ENCODE measurements at places on chromosomes 7 and 10.

GRCh38 chr10:81426722-81427121 is 448.3 kb upstream of the NRG3 start:
- H3K4me1 ChIP-seq: no peaks in the 10 kb centered on the region
- H3K27ac ChIP-seq: no peak overlapping the region
- no peaks in the 10 kb centered on the region for H3K36me3 ChIP-seq

GRCh38 chr10:89556600-89556999 is 21.2 kb upstream of the SLC16A12 start:
- H3K4me3 ChIP-seq: no peak overlapping the region
- H3K27ac ChIP-seq: no peak overlapping the region
- no peak for DNase-seq
- H3K36me3 ChIP-seq: no peaks in the 10 kb centered on the region
- H3K27me3 ChIP-seq: no peaks in the 10 kb centered on the region

DNA sequence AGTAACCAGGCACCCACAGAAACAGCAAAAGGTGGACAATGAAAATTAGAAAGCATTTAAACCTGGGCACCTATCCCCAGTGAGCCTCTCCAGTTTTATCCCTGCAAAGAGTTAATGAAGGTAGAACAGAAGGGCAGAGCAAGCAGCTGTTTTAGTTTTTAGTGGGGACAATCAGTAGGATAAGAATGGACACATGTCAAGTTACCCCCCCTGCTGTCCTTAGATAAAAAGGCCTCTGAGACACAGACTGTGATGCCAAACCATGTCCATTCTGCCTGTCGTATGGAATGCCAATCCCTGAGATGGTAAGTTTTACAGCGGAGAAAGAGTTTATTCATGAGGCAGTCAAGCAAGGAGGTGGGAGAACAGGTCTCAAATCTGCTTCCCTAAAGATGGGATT is 162.6 kb upstream of the AGR3 start:
- no peak overlapping the region for H3K4me3 ChIP-seq
- H3K27me3 ChIP-seq: no peaks in the 10 kb centered on the region
- H3K27ac ChIP-seq: no peak overlapping the region
- H3K36me3 ChIP-seq: no peaks in the 10 kb centered on the region
- H3K4me1 ChIP-seq: no peaks in the 10 kb centered on the region

- no peaks in the 10 kb centered on the region for H3K27me3 ChIP-seq
- DNase-seq: no peak
- no peak overlapping the region for H3K27ac ChIP-seq
- H3K4me3 ChIP-seq: no peak overlapping the region
- peaks cover 10% of the 10 kb centered on the region for H3K4me1 ChIP-seq
- peaks cover 4% of the 10 kb centered on the region for H3K36me3 ChIP-seq
These were observed 9.1 kb downstream of the SEM1 start for GRCh38 chr7:96700516-96700915.

- no peak overlapping the region for H3K4me3 ChIP-seq
- no peaks in the 10 kb centered on the region for H3K4me1 ChIP-seq
- no peak overlapping the region for H3K27ac ChIP-seq
- H3K27me3 ChIP-seq: no peaks in the 10 kb centered on the region
- no peak for DNase-seq
These were observed 55.3 kb downstream of the ABCB4 start for GRCh38 chr7:87420173-87420572.

DNA sequence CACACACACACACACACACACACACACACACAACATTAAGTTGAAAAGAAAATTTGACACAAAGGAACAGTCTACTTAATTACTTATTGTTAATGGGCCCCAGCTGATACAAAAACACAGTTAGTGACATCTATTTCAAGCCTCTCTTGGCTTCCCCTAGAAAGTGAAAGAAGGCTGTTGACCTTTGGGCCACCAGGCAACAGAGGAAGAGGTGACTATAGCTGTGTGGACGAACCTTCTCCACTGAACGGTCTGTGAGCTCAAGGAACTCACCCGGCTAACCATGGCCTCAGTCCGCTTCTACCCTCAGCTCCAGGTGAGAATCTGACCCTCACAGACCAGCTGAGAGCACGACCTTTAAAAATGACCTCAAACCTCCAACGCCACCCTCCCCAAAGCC is 32.9 kb upstream of the CALN1 start:
- no peaks in the 10 kb centered on the region for H3K4me1 ChIP-seq
- H3K4me3 ChIP-seq: no peak overlapping the region
- H3K27me3 ChIP-seq: no peaks in the 10 kb centered on the region
- DNase-seq: no peak

DNA sequence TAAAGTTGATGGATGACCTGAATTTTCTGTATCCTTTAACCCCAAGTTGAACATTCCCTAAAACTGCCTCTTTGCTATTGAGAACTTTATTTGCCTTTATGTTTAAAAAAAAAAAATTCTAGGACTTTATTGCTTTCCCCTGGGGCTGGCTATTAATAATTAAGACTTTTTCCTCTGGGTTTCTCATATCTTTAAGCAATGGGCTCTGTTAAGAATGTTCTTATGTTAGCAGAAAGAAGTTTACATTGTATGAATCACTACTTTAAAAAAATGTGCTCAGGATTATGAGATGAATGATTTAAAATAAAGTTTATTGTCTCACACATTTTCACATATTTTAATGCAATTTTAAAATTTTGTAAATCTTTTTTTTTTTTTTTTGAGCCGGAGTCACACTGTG is 19.5 kb downstream of the TAX1BP1 start:
- H3K27me3 ChIP-seq: no peaks in the 10 kb centered on the region
- H3K4me1 ChIP-seq: peaks cover 11% of the 10 kb centered on the region
- H3K4me3 ChIP-seq: no peak overlapping the region
- H3K27ac ChIP-seq: no peak overlapping the region

DNA sequence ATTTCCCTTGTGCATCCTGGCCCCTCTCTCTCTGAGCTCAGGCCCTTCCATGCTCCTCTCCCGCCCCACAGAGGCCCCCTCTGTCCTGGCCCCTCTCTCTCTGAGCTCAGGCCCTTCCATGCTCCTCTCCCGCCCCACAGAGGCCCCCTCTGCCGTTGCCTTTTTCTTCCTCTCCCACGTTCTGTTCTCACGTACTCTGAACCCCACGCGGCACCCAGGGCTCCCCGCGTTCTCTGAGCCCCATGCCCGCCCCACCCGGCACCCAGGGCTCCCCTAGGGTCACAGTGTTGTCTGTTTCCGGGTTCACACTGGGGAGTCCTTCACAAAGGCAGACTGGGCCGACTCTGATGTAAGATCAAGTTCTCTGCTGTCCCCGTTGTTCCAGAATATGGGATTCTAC is 336.8 kb downstream of the DNAJB6 start:
- no peak for DNase-seq
- no peaks in the 10 kb centered on the region for H3K4me1 ChIP-seq
- H3K4me3 ChIP-seq: no peak overlapping the region
- H3K36me3 ChIP-seq: no peaks in the 10 kb centered on the region
- no peak overlapping the region for H3K27ac ChIP-seq

- H3K4me3 ChIP-seq: no peak overlapping the region
- H3K27ac ChIP-seq: no peak overlapping the region
- DNase-seq: no peak
- H3K36me3 ChIP-seq: no peaks in the 10 kb centered on the region
- no peaks in the 10 kb centered on the region for H3K27me3 ChIP-seq
- no peaks in the 10 kb centered on the region for H3K4me1 ChIP-seq
These were observed 195.4 kb downstream of the MGMT start for GRCh38 chr10:129662426-129662825.

DNA sequence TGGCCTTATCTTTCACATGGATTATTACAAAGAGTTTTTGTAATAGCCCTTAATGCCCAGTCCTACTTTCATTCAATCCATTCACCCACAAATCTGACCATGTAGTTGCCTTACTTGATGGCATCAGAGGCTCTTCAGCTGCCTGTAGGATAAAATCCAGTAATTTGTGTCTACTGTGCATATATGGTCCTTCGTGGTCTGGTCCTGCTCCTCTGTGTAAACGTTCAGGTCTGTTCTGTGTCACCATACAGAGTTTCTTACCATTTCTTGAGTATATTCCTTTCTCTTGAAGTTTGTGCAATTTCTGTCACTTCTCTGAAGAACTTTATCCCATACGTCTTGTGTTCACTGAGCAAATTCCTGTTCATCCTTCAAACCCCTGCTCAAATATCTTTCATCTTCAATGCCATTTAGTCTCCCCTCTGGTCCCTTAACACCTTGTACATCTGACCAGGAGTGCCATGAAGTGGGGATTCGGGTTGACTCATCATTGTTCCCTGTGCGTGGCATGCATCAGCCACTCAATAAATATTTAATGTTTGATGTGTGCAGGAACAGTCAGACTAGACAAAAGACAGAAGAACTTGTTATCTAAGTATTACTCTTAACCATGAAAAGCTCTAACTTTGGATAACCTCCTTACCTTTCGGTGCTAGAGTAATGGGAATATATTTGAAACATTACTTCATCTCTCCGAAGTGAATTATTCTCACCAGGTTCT is 98.6 kb upstream of the RPA3 start:
- H3K27me3 ChIP-seq: no peaks in the 10 kb centered on the region
- H3K36me3 ChIP-seq: peaks cover 4% of the 10 kb centered on the region
- H3K4me3 ChIP-seq: no peak overlapping the region

DNA sequence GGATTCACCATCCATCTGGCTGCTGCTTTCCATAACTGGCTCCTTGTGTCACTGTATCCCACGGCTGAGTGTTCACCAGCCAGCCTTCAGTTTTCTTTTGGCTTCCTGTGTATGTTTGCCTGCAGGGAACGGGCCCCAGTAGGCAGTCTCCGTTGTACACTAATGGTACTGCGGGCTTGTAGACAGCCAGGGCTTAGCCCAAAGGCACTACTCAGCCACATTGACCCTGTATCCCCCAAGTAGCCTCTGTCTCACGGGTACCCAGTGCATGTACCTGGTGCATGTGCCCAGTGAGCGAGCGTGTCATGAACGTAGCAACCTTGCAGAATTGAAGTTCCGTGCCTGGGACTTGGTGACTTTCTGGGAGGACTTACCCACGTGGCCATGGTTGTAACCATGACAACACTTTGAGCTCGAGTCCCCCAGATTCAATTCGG is 6.1 kb downstream of the PFKFB3 start:
- peak overlapping the region; percentile 25 for H3K27ac ChIP-seq
- no peaks in the 10 kb centered on the region for H3K27me3 ChIP-seq
- H3K36me3 ChIP-seq: peaks cover 5% of the 10 kb centered on the region
- H3K4me1 ChIP-seq: peaks cover 57% of the 10 kb centered on the region

DNA sequence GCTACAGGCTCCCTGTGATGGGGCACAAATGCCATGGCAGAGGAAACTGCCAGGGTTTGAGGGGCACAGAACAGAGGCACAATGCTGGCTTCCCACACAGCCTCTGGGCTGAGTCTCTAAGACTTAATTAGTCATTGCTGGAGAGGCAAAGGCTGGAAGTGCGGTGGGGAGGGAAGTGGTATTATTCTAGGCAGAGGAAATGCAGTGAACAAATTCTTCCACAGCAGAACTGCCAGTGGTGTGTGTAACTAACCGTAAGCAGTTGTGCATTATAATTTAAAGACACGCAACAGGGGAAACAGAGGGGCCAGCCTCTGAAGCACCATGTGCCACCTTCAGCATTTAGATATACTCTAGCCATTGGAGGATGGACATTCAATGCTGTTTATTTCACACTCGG is 12.8 kb downstream of the ICA1 start:
- DNase-seq: no peak
- H3K27me3 ChIP-seq: no peaks in the 10 kb centered on the region
- H3K36me3 ChIP-seq: no peaks in the 10 kb centered on the region
- H3K4me1 ChIP-seq: no peaks in the 10 kb centered on the region

DNA sequence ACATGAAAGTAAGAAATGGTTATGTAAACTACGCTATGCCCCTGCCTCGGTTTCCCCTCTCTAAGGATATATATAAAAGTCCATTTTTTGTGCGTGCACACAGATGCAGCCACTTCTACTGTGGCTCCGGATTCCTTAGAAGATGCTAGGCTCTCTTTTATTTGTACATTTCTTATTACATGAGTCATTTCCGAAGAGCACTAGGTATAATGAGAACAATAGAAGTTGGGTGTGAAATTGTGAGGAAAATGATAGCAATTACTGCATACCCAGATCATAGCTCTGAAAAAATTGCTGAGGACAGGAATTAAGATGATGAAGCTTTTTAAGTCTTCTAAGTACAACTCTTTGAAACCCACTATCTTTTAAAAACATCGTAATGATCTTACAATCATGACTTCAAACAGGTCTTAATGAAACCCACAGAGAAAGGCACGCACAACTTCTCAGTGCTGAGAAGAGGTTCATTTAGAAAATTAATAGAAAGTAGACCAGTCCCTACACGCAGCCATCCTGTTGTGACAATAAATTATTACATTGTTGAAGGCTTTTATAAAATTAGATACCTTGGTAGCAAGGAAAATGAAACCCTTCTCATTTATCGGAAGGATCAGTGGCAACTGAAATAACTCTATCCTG is 96.2 kb upstream of the FGFR2 start:
- peaks cover 4% of the 10 kb centered on the region for H3K27me3 ChIP-seq
- H3K27ac ChIP-seq: no peak overlapping the region
- no peak for DNase-seq
- no peaks in the 10 kb centered on the region for H3K36me3 ChIP-seq
- no peaks in the 10 kb centered on the region for H3K4me1 ChIP-seq

- no peaks in the 10 kb centered on the region for H3K27me3 ChIP-seq
- DNase-seq: no peak
- no peak overlapping the region for H3K27ac ChIP-seq
These were observed 53.1 kb upstream of the CHST15 start for GRCh38 chr10:124146483-124146882.

- no peaks in the 10 kb centered on the region for H3K36me3 ChIP-seq
- no peak overlapping the region for H3K27ac ChIP-seq
- no peaks in the 10 kb centered on the region for H3K4me1 ChIP-seq
- DNase-seq: no peak
- H3K4me3 ChIP-seq: no peak overlapping the region
These were observed 21.3 kb downstream of the TAS2R16 start for GRCh38 chr7:122974229-122974628.

DNA sequence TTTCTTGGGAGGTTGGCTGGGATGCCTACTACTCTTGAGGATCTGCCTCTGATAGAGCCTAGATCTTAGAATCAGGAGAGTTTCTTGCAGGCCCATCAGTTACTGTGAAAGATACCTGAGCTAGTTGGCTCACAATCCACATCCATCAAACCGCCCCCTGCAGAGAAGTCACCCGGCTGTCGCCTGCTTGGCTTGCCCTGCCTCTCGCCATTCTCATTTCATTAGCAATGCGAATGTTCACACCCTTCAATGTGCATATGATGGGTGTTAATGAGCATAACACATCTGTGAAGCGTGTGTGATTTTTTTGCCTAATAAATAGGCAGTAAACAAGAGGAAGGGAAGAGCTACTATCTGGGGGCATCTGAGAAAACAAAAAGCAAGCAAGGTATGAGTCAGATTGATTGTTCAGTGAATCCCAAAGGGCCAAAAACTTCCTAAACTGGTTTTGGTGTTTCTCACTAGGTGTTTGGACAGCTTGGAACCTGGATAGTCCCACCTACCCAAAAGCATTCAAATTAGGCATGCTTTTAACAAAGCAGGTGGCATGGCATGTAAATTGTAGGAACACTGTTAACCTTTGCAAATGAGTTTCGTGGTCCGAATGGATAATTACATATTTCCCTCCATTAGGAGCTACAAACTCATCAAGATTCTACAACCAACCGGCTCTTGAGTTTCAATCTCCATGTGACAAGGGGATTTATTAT is 272.3 kb upstream of the C7orf33 start:
- H3K4me3 ChIP-seq: no peak overlapping the region
- no peak overlapping the region for H3K27ac ChIP-seq
- no peaks in the 10 kb centered on the region for H3K27me3 ChIP-seq
- H3K4me1 ChIP-seq: no peaks in the 10 kb centered on the region
